HFFc6 (cell line): ENCODE measurements at places on chromosomes 4 and X. TPM values are rescaled to one million over a fixed set of nuclear protein-coding genes. Genes with fewer than 3 reads are reported as not detected.

The CPE gene
- total RNA-seq, result not detected in 3 replicates

The MMRN1 gene
- not detected in 3 replicates for total RNA-seq

The SATL1 gene
- not detected in 3 replicates for total RNA-seq

The MAGEA2 gene
- not detected in 3 replicates for total RNA-seq

The LRAT gene
- not detected in 3 replicates for total RNA-seq

The RAB40A gene
- 0.09 to 0.12 TPM (median 0.12 TPM) in 3 replicates for total RNA-seq

The PDZD4 gene
- total RNA-seq, result not detected in 3 replicates
